Stimulated activated CD8-positive, alpha-beta memory T cell treated with anti-CD3 and anti-CD28 coated beads, Interleukin-2, amount 100 ng/mL, for 48 hours (primary cell): ENCODE measurements at places on chromosomes 5 and 9.

DNA sequence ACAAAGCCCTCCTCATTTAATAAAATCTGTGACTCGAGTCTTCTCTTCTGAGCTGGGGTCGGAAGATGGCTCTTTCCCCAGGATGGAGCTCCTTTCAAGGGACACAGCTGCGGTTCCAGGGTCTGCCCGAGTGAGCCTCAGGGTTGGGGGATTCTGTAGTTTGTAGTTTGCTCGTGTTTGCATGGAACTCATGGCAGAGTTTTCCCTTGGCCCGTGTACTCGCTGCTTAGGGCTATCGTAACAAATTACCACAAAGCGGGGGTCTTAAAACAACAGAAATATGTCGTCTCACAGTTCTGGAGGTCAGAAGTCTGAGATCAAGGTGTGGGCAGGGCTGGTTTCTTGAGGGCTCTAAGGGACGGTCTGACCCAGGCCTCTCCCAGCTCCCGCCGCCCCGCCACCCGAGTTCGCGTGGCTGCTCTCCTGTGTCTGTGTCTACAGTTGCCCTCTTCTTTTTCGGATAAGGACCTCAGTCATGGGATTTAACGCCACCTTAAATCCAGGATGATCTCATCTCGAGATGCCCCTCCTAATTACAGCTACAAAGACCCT, 13.9 kb upstream of the LPCAT1 start:
- no peak for DNase-seq

DNA sequence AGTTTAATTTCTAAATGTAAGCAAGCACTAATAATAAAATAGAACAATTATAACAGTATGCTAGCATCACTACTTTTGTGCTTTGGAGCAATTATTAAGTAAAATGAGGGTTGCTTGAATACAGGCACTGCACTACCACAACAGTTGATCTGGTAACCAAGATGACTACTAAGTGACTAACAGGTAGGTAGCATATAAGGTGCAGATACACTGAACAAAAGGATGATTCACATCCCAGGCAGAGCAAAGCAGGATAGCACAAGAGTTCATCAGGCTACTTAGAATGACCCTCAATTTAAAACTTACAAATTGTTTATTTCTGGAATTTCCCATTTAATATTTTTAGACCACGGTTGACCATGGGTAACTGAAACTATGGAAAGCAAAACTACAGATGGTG, 48.0 kb upstream of the RGS7BP start:
- no peak for DNase-seq

DNA sequence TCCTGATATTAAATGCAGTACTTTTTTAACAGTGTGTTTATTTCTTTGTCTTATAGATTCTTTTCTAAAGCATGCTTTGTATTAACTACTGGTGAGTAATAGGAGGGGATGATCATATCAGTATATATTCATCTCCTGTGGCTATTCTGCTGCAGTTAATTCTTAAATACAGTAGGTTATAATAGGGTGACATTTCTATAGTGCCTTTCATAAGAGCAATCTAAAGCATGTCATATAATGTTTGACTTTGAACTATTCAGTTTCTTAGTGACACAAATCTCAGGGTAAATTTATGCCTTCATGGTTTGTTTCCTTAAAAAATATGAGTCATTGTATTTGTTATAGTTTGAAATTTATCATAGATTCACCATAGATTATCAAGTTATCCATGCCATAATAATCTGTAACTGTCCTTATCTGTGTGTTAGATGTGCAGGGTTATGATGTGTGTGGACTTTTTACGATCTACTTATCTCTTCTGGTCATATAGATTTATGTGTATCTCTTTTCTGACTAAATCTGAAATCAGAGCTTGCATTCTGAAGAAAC, 1019.5 kb downstream of the NR2F1-AS1 start:
- no peak for DNase-seq

- no peak for DNase-seq
Observed at GRCh38 chr9:123616707-123617106, 260.7 kb downstream of the CRB2 start.

DNA sequence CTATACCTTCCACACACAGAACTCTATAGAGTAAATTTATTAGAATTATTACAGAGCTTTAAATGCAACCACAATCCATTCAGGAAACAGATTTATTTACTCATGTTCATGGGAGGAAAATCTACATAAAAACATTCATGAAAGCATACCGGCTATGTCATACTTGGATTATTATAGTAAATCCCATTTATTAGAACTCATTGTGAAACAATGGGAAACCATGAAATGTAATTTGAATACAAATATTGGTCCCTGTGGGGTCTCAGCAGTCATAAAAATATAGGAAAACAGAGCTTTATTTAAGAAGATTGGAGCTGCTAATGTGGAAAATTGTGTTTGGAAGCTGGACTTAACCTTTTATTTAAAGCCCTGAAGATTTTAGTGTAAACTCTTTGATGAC, 80.7 kb downstream of the HAPLN1 start:
- DNase-seq: no peak

GRCh38 chr5:8491254-8491653, 622.3 kb downstream of the MTRR start:
- DNase-seq: no peak

DNA sequence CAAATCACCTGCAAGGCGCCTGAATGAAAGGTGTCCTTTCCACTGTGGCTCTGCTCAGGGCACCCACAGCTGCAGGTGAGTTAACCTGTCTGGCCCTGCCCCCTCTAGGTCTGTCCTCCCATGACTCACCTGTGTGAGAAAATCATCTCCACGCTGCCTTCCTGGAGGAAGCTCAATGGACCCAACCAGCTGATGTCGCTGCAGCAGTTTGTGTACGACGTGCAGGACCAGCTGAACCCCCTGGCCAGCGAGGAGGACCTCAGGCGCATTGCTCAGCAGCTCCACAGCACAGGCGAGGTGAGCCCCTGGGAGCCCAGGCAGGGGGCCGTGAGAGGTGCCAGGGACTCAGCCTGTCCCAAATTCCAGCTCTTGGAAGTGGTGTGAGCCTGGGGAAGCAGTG, 23.0 kb upstream of the CTSL start:
- no peak for DNase-seq
